ENCODE measurements at places on chromosomes 4 and X. TPM values are rescaled to one million over a fixed set of nuclear protein-coding genes. Genes with fewer than 3 reads are reported as not detected.
A peak's percentile ranks its signal among the peaks of the same experiment; 100 is the strongest.

Gene LINC00632
- polyA plus RNA-seq, result 24.4 TPM

DNA sequence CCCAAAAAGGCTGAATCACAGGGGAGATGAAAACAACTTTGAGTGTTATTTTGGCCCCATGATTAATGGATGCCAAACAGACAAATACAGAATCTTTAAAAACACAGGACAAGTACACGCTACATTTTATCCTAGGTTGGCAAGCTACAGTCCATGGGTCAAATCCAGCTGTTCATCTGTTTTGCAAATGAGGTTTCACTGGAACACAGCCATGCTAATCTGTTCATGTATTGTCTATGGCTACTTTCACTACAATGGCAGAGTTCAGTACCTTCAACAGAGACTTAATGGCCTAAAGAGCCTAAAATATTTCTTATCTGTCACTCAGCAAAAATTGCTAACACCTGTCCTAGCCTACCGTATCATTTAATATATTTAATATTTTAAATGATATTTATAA lies 1548.5 kb upstream of the IGFBP7 start:
- no peak for DNase-seq

DNA sequence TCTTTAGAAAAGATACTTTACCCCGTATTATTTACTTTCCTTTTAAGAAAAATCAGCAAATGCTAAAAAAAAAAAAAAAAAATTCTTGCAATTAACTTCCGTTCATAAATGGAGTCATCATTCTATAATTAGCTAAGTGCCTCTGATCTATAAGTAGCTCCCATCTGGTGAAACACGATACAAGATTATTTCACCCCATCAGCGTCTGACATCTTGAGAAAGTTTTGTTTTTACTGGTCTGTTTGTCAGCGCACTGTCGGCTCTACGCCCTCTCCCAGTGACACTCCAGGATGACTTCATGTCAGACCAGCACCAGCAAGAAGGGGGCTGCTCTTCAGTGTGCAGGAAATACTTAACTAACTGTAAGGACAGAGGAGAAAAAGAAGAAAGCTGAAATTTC lies 108.3 kb downstream of the AFAP1 start:
- peak; percentile 60 for DNase-seq

DNA sequence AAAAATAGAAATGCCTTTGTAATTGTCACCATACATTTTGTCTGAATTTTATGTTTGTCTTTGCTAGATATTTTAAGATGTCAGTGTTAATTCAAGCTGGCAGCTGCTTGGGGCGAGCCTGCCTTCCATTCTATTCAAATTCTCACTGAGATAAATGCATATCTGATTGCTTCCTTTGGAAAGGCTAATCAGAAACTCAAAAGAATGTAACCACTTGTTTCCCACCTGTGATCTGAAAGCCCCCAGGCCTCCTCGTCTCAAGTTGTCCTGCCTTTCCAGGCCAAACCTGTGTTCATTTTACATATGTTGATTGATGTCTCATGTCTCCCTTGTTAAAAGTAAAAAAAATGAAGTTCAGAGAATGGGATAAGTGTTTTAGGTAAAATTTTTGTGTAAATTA lies 318.7 kb upstream of the TECRL start:
- DNase-seq, result no peak

- DNase-seq, result no peak
Observed at GRCh38 chr4:92307866-92308265, 4.1 kb downstream of the GRID2 start.

Gene TMSB4X
- 3,487 TPM for polyA plus RNA-seq

- DNase-seq, result peak; percentile 21
Observed at GRCh38 chr4:15956179-15956850, 6.7 kb downstream of the FGFBP2 start.

- no peak for DNase-seq
Observed at GRCh38 chr4:51868449-51868847, 25.5 kb downstream of the DCUN1D4 start.

- no peak for DNase-seq
Observed at GRCh38 chrX:129983575-129984110, 1.2 kb downstream of the BCORL1 start.

DNA sequence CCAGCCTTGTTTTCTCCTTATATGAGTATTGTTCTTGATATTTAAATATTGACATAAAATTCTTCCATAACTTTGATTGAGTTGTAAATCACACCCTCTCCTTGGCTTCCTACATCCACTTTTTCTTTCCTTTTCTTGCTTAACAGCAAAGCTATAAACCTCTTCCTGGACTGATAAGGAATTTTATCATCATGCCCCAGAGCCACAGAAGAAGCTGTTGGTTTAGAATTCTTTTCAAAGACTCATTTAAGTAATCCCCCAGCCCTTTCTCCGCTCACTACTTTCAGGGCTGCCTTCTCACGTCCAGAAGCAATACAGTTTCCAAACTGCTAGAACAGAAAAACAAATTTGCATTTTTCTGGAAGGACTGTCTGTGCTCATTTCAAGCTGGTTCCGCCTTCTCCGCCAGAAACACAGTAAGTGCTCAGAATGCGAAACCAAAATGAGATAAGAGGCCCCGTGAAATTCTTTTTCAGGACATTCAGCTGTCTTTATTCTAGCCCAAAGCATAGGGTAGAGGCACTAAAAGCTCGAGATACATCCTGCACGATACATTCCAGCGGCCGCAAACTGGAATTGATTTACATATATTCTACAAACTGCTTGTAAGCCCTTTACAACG lies 849 bp downstream of the MID1 start:
- no peak for DNase-seq

DNA sequence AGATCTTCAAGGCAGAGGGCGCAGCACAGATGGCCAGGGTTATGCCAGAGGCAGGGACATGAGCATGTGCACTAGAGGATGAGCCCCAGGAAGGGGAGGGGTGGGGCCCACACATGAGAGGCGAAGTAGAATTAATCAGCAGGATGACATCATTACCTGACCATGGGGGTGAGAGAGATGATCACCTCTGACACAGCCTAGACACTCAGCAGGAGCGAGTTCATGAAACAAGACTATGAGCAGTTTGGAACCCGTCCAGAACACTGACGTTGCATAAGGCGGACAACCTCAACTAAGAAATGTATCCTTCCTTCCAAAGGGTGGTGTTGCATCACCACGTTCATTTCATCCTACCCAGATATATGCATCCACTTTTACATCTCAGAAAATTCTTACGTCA lies 446.7 kb upstream of the TENM3 start:
- DNase-seq, result no peak

DNA sequence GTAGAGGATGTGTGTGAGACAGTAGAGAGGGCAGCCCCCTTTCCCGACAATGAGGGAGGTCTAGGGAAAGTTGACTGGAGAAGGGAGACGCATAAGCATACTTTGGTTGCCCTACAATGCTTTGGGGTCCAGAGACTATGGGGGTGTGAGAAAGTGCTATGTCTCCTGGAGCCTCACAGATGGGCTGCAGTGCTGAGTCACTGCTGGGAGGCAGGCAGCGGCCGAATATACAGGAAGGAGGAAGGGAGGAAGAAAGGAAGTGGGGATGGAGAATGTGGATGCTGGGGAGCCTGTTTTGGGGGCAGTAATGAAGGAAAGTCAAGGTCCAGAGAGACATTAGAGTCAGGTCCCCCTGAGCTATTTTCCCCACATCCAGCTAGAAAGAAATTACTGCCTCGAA lies 12.7 kb downstream of the DRP2 start:
- no peak for DNase-seq

GRCh38 chr4:84971319-84971932 lies 4.9 kb upstream of the WDFY3 start:
- peak; percentile 24 for DNase-seq

DNA sequence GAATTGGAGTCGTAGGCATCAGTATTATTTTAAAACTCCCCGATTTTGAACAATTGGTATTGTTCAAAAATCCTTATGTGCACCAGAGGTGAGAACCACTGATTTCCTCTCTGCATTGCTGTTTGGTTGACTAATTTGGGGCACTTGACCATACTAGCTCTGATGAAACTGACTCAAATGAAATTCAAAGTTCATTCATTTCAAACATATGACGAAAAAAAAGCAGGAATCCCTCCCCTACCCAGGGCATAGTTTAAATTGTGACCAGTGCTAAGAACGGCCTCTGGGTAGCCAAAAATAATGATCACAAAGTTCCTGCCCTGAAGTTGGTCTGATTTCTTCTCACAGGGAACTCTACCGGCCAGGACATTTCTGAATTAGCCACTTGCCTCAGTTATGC lies 75.7 kb upstream of the EGFL6 start:
- no peak for DNase-seq

Gene MAGEB16
- polyA plus RNA-seq, result not detected

Gene TSPAN6
- 120 TPM for polyA plus RNA-seq

- no peak for DNase-seq
Observed at GRCh38 chr4:158192439-158193158, 17.7 kb upstream of the TMEM144 start.

- no peak for DNase-seq
Observed at GRCh38 chr4:15234856-15235126, 193.0 kb upstream of the C1QTNF7 start.

- DNase-seq, result no peak
Observed at GRCh38 chrX:120365320-120365719, 3.4 kb downstream of the ATP1B4 start.

Gene PCDH18
- polyA plus RNA-seq, result 125 TPM

Gene BBS12
- polyA plus RNA-seq, result 6.7 TPM

DNA sequence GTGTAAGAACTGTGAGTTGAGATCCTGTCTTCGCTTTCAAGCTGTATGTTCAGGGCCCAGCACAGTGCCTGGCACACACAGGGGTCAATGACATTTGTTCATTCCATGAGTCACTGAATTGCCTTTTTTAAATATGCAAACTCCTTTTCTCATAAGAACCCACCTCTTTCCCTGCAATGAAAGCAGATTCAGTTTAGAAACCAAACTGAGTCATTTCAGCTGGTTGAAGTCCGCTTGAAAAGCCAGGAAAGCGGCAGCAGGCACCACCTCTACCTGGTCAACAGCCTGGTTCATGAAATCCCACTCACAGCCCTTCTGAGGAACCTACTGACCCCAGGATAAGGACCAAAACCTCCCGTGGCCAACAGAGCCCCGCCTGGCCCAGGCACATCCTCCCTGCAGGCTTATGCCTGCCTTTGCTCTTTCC lies 4.5 kb upstream of the C1QTNF7 start:
- no peak for DNase-seq

- DNase-seq, result no peak
Observed at GRCh38 chr4:4560136-4560535, 18.3 kb upstream of the STX18 start.

Gene ASB5
- polyA plus RNA-seq, result 0.39 TPM

DNA sequence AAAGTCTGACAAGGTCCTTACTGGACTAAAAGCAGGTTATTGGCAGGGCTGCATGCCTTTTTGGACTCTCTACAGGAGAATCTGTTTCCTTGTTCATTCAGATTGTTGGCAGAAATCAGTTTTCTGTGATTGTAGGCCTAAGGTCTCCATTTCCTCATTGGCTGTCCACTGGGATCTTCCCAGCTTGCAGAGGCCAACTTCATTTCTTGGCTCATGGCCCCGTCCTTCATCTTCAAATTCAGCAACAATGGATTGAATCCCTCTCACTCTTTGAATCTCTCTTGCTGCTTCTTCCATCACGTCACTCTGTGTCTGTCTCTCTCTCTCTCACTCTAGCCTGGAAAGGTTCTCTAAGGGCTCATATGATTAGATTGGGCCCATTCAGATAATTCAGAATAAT lies 14.9 kb upstream of the GLUD2 start:
- DNase-seq, result no peak

GRCh38 chrX:11886745-11887144 lies 128.7 kb downstream of the MSL3 start:
- DNase-seq, result no peak
